Stimulated activated CD8-positive, alpha-beta memory T cell treated with anti-CD3 and anti-CD28 coated beads, Interleukin-2, amount 100 ng/mL, for 1 hour (primary cell): ENCODE measurements at places on chromosomes 3 and 15.

- peak; percentile 27 for DNase-seq
Measured at GRCh38 chr15:45205192-45205591, 17.4 kb upstream of the SHF start.

GRCh38 chr15:76501011-76501410 is 164.4 kb downstream of the ISL2 start:
- DNase-seq, result no peak

- no peak for DNase-seq
Measured at GRCh38 chr3:74075241-74075640, 450.5 kb upstream of the PDZRN3 start.

DNA sequence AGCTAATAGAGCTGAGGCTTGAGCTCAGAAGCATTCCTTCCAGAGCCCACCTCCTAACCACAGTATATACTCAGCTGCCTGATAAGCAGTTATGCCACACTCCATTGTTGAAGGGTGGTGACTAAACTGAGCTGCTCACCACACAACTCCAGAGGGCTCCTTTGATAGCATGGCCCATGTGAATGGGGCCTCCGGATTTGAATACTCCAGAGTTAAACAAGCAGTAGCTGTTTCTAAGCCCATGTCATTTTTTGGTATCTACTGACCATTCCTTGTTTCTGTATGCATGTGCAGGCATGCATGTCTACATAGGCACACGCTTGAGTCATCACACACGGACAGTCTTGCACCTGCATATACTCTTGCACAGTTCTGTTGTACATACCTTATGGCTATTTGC is 28.9 kb downstream of the IGSF10 start:
- no peak for DNase-seq

DNA sequence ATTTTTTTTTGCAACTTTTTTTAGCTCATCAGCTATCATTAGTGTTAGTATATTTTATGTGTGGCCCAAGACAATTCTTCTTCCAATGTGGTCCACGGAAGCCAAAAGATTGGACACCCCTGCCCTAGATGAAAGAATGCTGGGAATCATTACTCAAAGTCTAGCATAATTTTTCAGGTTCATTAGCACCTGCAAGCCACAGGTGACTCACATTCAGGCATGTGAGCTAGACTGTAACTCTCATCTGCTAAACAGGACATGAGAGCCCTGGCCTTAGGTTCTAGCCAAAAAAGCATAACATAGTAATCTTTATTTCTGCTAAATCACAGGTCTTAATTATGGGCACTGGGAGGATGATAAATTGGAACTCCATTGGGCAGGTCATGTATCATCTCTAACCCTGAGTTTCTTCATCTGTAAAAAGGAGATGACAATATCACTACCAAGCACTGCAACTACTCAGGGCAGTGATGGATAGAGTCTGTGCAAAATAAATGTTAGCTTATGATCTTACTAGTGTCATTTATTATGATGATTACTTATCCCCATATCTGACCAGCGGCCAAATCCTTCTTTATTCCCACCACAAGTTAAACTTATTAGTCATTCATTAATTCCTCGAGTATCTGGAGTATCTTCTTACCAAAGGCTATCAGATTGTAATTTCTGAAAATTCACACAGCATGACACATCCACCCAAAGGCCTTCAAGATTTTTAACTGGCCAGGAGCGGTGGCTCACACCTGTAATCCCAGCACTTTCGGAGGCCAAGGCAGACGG is 125.0 kb downstream of the PLD1 start:
- DNase-seq, result no peak

GRCh38 chr3:195240939-195241338 is 30.0 kb downstream of the XXYLT1 start:
- DNase-seq, result no peak

DNA sequence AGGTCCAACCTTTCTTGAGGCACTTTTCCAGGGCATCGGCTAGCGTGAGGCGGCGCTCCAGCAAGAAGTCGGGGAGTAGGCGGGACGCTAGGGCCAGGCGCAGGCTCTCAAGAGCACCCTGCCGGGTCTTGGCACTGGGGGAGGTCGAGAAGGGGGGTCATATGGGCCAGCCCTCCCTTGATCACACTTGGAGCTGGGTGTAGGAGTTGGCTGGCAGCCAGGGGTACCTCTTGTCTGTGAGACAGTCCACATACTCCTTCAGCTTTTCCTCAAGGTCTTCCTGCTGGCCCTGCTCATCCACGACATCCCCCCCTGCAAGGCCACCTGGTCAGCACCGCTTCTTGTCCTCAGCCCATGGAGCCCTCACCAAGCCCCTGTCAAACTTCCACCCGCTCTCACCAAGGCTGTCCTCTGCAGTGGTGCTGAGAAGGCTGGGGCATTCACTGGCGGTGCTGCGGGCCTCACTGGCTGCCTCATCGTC is 2.0 kb downstream of the IFRD2 start:
- no peak for DNase-seq

DNA sequence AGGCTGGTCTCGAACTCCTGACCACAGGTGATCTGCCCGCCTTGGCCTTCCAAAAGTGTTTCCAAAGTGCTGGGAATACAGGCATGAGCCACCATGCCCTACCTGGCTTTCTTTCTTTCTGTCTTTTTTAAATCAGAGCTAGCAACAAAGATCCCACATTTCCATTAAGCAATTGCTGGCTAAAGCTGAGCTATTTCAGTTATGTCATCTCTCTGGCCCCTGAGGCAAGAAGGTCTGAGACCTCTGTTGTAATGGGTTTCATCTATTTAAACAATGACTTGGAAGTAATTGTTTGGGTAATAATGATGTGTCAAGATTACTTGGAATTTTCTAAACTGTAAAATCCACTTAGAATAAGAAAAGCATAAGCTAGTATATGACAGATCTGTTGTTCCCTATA is 30.2 kb upstream of the CRBN start:
- no peak for DNase-seq

DNA sequence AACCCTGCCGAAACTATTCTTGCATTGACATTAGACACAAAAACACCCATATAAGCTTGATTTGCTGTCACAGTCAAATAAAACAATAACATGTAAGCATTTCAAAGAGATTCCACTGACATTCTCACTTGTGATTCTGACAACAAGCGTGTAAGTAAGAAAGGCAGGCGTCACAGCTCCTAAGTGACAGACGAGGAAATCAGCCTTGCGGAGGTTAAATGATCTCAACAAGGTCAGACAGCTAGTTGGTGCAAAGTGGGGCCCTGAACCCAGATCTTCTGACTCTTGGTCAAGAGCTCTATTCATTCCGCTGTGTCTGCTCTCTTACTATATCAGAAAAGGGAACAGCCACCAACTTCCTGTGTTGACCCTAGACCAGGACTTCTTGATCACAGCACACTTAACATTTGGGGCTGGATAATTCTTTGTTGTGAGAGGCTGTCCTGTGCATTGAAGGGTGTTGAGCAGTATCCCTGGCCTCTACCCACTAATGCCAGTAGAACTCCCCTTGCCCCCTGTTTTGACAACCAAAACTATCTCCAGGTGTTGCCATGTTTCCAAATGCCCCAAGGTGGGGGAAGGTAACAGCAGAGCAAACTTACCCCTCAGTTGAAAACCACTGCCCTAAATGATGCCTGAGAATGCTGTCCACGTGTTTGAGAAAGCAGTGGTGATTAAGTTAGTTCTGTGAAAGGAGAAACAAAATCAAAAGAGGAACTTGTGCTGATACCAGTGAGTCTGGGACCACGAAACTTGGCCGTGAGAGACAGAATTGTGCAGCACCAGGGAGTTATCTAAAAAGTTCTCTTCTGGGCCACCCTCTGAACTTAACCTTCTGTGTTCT is 86.1 kb downstream of the LIPC start:
- DNase-seq, result no peak

GRCh38 chr3:3699407-3699806 is 99.8 kb upstream of the LRRN1 start:
- DNase-seq, result no peak

DNA sequence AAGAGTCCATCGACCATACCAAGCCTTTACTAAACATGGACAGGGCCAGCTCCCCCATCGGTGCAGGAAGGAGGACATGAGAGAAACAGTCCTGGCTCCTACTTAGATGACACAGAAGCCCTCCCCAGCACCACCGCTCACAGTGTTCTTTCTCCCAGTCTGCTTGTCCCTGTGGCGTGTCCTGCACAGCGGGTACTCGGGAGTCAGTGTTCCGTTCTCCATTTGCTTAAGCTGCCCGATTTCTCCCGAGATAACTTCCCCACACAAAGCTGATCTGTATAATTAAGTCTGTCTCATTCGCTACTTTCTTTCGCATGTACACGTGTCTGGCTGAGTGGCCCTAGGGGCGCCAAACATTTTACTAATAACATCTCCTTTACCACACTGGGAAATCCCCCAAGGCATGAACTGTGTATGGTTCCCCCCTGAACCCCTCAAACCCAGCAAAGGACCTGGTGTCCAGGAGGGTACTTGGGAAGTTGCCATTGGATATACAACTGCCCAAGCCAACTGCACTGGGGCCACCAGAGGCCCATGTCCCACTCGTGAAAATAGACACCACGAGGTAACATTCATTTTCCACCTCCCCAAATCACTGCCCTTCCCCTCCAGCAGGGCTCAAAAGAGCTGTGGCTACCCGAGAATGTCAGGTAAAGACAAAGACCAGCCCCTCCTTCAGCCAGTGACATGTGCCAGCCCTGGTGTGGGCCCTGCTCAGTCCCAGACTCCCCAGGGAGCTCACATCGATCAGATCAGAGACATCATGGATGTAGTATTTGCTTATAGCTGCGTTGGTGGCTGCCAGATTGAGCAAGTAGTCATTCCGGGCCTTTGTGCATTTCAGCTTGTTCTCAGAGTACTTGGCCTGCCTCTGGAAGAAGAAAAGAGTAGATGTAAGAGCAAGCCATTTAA is 96.5 kb upstream of the RAD18 start:
- DNase-seq, result no peak

DNA sequence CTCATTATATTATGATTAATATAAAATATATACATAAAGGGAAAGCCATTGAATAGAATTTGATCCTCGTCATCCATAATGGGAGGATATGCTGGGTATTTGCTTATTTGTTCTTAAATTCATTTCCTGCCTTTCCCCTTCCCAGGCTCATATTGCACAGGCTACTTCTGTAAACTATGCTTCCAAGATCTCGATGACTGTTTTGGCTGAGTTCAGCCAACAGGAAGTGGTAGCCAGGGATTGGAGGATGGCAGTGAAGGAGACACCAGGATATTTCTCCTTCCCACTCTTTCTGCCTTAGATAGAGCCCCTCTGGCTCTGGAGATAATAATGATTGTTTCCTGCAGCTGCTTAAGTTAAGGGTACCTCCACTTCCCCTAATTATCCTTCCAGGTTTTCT is 44.3 kb upstream of the DYNC1LI1 start:
- DNase-seq, result no peak

DNA sequence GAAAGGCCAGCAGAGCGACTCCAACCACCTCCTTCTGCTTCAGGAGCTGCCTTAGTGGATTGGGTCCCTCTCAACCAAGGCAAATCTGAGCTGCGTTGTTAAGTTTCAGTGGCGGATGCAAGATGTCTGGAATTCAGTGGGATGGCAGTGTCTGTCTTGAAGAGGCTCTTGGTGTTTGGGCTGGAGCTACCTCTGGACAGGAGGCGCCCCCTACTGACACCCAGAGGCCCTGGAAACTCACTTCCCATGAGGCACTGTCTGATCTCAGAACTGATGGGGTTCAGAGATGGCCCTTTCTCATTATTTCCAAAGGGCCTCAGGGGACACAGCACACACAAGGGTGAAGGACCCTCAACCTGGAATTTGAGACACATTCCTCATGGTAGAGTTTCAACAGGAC is 6.0 kb upstream of the SLC28A1 start:
- peak; percentile 13 for DNase-seq

DNA sequence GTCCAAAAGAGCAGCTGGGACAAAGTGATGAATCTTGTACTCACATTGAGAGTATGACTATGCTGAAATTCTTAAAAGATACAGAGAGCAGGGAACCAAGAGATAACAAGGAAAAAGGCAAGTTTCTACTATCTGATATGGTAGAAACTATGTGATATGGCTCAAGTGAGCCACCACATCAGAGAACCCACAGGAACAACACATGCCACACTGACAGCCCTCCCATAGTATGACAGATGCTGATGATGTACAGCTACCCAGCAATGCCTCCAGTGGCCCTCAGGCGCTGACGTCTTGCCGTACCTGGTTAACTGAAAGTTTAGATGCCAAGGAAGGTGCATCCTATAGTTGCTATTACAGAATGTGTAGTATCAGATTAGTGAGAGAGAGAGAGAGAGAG is 42.4 kb downstream of the CHAC1 start:
- no peak for DNase-seq

GRCh38 chr3:12383218-12383617 is 94.3 kb downstream of the PPARG start:
- DNase-seq, result no peak

- no peak for DNase-seq
Measured at GRCh38 chr3:179473565-179473964, 22.3 kb upstream of the GNB4 start.

DNA sequence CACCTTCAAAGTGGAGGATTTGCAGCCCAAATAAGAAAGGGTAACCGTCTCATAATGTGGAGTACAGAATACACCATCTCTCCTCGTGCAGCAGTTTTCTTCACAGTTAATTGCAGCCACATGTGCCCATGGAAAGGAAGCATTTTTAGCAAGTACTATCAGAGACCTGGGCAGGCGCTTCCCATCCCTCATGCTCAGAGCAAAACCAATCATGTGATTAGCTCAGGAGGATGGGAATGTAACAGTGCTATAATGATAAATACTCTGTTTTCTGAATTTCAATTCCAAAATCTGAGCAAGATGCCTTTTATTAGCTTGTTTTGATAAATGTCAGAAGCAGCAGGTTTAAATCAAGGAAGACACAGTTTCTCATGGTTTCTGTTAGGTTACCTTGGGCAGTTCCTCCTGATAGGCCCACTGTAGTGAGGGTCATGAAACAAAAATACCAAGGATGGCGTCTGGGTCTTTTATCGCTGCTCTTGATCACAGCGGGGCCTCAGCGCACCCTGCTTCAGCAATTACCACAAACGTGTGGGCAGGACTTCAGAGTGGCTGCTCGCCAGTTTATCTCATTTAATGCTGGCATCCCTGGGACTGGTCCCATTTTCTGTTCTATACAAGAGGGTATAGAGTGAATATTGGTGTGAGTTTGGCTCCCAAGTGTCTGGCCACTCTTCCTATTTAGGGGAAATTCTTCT is 92.6 kb upstream of the VGLL4 start:
- no peak for DNase-seq

DNA sequence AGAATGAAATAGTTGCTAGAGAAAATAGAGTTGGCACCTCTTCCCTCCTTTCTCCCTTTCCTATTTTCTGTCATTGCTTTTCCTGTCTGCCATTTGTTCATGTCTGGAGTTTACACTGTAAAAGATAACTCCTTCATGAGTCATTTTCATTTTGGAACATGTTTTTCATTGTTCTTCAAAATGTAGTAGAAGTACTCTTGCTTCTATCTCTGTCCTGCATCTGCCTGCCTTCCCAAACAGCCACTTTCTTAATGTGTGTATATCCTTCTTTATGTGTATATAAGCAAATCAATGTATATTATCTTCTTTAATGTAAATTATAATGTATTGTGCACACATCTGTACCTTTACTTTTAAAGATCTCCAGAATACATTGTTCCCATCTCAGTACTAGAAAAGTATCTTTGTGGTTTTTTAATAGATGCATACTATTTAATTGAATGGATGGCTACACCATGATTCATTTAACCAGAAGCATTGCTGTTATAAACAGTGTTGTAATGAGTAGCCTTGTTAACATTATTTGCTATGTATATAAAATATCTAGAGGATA is 41.1 kb downstream of the TSC22D2 start:
- DNase-seq, result no peak

GRCh38 chr15:52649686-52650085 is 29.5 kb downstream of the ATOSA start:
- DNase-seq, result no peak
